ENCODE measurements at places on chromosomes 5 and 9. TPM values are rescaled to one million over a fixed set of nuclear protein-coding genes. Genes with fewer than 3 reads are reported as not detected.

Gene FIBCD1
- not detected for total RNA-seq

Gene TLR4
- total RNA-seq = 0.15 TPM

Gene SLC23A1
- total RNA-seq = 0.26 TPM

Gene ADRA1B
- total RNA-seq = not detected

Gene TAF11L10
- total RNA-seq = not detected

Gene NR4A3
- total RNA-seq = 0.48 TPM
